Esophagus squamous epithelium (tissue), 5 donors: ENCODE measurements at places on chromosomes 11 and 22.

- DNase-seq, result no peak
These were observed 610.3 kb downstream of the TBC1D22A start for GRCh38 chr22:47372596-47373385.

DNA sequence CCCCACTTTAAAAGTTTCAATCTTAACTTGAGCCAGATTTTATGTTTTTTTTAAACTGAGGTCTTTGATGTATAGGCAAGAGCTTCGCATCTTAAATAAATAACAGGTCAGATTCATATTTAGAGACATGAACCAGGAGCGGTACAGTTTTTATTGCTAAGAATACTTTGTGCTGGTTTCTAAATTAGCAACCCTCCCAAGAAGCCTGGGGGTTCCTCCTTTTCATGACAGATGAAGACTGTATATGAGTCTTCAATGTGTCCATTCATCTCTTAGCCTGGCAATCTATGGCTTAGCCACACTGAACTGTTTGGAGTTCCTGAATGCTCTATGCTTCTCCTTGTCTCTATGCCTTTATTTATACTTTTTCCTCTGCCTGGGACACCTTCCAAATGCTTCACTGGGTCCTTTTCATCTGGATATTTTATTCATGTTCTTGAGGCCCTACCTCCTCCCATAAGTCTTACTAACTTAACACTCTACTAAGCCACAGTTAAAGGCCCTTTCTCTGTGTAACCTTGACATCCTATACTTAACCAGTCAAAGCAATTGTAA is 338.6 kb downstream of the INSC start:
- DNase-seq, result no peak

DNA sequence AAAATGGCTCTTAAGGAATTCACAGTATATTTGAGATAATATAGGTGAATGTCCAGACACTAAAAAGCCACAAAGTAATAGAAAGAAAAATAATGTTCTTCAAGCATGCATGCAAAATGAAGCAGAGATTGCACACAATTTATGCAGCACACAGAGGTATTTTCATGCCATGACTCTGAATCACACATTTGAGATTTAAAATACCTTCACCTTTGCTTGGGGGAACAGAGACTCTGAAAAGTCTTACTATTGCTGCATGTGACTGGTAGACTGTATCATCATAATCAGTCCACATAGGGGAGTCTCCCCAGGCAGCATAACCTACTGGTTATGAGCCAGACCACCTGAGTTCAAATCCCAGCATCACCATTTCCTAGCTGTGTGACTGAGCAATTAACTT is 96.2 kb downstream of the RCN1 start:
- no peak for DNase-seq

DNA sequence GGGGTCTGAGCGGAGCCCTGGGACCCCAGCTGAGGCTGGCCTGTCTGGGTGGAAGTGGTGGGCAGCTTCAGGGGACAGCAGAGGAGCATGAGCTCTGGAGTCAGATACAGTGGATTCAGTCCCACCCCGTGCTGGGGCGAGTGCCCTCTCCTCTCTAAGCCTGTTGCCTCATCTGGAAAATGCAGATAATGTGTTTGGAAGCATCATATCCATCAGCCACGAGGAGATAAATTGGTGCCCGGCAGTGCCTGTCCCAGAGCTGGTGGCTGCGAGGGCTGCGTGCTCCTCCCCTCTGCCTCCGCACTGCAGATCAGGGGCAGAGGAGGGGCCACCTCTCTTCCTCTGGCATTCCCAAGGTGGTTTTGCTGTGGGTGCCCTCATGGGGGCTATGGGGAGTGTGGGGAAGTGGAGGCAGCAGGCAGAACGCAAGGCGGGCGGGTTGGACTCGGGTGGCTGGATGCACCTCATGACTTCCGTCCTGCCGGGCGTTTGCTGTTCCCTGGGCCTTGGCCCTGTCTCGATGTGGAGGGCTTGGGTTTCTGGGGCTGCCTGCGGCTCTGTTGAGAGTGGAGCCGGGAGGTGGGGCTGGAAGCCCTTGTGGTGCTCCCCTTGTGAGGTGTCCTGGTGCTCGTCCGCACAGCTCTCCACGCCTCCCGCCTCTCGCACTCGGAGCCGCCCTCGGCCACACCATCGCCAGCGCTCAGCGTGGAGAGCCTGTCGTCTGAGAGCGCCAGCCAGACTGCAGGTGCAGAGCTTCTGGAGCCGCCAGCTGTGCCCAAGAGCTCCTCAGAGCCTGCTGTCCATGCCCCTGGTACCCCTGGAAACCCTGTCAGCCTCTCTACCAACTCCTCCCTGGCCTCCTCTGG is 20.9 kb downstream of the MICALL1 start:
- no peak for DNase-seq

GRCh38 chr11:3866836-3867208 is 11.4 kb downstream of the STIM1 start:
- DNase-seq, result no peak

GRCh38 chr11:133127741-133128140 is 404.6 kb downstream of the OPCML start:
- no peak for DNase-seq

GRCh38 chr11:77318600-77318999 is 17.1 kb upstream of the GDPD4 start:
- no peak for DNase-seq

- DNase-seq, result no peak
These were observed 155.2 kb downstream of the BBOX1 start for GRCh38 chr11:27195837-27196202.
